ENCODE measurements at places on chromosomes 7 and 10.

GRCh38 chr7:94923412-94923811, 16.0 kb downstream of the PPP1R9A start:
- DNase-seq, result no peak

DNA sequence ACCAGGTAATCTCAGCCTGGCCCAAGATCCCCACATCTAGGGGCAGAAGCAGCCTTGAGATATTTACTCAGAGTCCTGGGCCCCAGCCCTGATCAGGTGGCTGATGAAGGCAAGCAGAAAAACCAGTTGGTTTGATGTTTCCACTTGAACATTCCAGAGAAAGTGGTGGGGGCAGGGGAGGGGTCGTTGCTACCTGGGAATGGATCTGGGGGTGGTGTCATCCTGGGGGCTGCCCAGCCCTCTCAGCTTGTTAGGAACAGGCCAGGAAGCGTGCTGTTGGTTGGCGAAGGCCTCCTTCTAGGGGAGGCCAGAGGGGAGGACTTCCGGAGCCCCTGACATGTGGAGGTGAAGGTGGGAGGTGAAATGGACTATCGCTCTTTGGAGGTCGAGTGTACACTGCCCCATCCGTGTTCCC, 3.7 kb upstream of the ABHD11 start:
- no peak for DNase-seq

DNA sequence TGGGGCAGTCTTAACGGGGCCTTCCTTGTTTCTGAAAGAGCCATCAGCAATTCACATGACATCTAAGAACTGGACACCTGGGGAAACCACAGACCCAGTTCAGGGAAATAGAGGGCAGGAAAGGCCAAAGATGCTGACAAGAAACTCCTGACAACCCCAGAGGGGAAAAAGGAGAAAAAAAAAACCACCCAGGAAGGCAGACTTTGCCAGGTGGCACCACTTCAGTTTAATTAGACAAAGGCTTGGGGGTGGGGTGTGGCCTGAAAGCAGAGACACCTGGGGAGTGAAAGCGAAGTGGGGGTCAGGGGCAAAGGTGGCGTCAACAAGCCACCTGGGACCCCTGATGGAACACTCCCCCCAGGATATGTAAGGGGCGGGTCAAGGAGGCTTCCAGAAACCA, 53.6 kb downstream of the RAB11FIP2 start:
- DNase-seq, result no peak

- DNase-seq, result no peak
Observed at GRCh38 chr7:155058896-155059295, 11.2 kb upstream of the HTR5A start.

DNA sequence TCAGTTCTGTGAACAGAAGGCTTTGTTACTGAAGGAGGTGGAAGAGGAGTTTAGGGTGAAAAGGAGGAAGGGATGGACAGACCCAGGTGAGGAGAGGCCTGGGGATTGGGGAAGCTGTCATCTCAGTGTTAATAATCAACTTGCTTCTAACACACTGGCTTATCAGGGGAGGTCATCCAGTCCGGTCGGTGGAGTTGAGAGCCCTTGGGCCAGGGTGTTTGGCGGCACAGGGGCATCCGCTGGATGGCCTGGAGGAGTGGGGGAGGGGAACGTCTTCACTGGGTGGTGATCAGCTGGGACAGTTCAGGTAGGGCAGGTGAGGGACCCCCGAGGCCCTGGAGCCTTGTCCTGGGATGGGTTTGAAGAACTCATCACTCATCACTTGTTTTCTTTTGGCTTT, 33.9 kb downstream of the SHH start:
- no peak for DNase-seq

DNA sequence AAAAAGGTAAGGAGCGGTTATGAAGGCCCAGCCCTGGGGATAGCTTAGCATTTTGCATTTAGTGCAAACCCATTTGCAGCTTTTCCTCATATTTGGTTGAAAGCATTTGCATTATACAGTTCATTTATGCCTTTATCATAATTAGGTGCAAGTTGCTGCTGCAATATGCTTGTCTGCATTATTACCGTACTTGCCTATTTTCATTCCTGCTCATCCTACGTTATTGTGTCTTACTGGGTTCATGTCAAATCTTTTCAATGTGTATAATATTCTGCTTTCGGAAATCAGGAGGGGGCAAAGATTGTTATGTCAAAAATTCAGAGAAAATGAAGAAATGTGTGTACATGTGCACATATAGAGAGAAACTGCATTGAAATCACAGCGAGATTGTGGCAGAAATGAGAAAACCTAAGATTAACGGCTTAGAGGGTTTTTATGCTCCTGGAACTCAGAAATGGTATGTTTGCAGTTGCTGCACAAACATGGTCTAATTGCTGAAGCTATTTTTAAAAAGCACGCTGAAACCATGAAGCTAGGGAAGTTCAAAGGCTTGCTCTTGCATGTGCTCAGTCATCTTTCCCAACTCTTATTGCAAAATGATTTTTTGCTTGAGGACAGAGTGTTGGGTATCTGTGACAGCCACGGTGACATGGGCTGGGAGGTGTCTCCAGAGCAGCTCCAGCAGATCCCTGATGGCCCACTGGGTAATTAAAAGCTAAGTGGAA, 613.2 kb downstream of the SDK1 start:
- no peak for DNase-seq

DNA sequence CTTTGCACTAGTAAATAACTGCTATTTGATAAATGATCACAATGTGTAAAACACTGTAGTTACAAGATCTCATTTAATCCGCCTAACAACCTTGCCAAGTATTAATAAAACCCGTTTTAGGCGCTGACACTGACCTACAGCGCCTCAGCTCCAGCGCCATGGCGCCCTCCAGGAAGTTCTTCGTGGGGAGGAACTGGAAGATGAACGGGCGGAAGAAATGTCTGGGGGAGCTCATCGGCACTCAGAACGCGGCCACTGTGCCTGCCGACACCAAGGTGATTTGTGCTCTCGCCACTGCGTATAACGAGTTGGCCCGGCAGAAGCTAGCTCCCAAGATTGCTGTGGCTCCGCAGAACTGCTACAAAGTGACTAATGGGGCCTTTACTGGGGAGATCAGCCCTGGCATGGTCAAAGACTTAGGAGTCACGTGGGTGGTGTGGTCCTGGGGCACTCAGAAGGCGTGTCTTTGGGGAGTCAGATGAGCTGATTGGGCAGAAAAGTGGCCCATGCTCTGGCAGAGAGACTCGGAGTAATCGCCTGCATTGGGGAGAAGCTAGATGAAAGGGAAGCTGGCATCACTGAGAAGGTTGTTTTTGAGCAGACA, 1.1 kb upstream of the TNPO3 start:
- no peak for DNase-seq

DNA sequence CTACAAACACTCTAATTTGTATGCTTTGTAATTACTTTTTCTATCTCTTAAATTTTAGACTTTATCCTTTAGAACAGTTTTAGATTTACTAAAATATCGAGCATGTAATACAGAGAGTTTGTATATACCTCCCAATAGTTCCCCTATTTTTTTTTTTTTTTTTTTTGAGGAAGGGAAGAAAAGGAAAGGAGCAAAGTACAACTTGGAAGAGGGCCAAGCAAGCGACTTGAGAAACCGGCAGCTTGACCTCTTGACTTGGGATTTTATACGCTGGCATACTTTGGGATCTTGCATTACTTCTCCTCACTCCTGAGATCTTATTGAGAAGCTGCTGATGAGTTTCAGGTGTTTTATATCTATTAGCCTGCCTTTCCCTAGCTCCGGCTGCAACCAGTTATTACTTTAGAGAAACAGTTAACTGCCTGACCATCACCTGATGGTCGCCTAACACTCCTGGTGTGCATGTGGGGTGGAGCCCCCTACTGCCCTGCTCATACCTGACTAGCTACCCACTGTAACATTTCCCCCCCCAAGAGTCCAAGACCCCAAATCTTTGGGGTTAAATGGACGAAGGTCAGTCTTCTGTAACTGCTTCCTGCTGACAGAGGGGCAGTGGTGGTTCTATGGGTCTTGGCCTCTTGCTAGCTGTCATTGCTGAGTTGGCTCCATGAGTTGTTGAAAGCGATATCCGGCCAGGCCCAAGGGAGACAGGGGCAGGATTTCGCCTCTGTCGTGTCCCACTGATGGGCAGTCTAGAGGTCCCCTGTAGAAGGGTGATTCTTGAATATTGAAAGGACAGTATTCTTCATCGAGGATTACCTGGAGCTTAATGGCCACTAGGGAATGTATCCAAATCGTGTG, 28.5 kb downstream of the MKLN1 start:
- DNase-seq, result no peak

DNA sequence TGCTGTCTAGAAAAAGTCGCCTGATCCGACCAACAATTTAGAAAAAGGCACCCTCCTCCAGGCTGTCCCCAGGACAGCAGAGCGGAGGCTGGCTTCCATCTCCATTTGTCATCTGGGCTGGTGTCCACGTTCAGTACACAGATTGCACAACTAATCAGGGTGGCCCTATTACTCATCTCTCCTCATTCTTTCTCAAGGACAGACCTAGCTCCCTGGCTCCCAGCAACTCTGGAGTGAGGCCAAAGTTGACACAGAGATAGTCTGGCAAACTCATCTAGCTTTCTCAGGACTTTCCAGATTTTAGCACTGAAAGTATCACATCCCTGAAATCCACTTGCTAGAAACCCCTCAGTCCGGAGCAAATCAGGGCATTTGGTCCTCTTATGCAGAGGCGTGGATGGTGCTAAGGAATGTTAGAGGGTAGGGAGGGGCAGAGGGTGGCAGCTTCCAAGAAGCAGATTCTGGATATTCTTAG, 75.1 kb downstream of the DNAH11 start:
- peak; percentile 59 for DNase-seq

GRCh38 chr10:18293536-18294510, 153.6 kb downstream of the CACNB2 start:
- no peak for DNase-seq

DNA sequence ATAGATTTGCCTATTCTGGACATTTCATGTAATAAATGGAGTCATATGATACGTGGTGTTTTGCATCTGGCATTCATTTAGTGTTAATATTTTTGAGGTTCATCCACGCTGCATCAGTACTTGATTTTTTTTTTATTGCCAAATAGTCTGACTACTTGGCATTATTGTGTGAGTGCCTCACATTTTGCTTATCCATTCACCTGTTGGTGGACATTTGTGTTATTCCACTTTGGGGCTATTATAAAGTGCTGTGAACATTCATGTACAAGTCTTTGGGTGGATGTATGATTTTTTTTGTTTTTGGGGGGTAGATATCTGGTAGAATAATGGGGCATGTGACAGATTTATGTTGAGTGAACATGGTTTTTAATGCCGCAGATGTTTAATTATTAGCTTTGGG, 19.7 kb downstream of the CUL1 start:
- DNase-seq, result no peak

Measured in fibroblast of skin of back (primary cell).